ENCODE measurements at places on chromosomes 6 and 20. TPM values are rescaled to one million over a fixed set of nuclear protein-coding genes. Genes with fewer than 3 reads are reported as not detected.

TMEM170B gene
- total RNA-seq, result 1.4 TPM

SLC17A9 gene
- 4.0 TPM for total RNA-seq

ELOVL4 gene
- total RNA-seq, result 3.7 TPM

ROS1 gene
- total RNA-seq, result not detected

MDC1 gene
- total RNA-seq, result 11.7 TPM

TRIM10 gene
- total RNA-seq, result not detected

FAM209B gene
- 0.73 TPM for total RNA-seq

IP6K3 gene
- total RNA-seq, result 2.6 TPM

PLEKHG1 gene
- 8.7 TPM for total RNA-seq

PNPLA1 gene
- not detected for total RNA-seq

FAM217A gene
- total RNA-seq, result not detected

DUSP22 gene
- total RNA-seq, result 31.8 TPM

UFL1 gene
- 34.2 TPM for total RNA-seq

BPI gene
- not detected for total RNA-seq

FAXC gene
- 20.6 TPM for total RNA-seq

AK9 gene
- 14.5 TPM for total RNA-seq

MTFR2 gene
- total RNA-seq, result 5.2 TPM

CAGE1 gene
- not detected for total RNA-seq

LAMA2 gene
- under 0.01 TPM for total RNA-seq

KHDC1L gene
- total RNA-seq, result not detected

KHDC1 gene
- total RNA-seq, result 0.67 TPM

HLA-DRB1 gene
- total RNA-seq, result 8.9 TPM

GRM1 gene
- 0.31 TPM for total RNA-seq

KATNA1 gene
- total RNA-seq, result 16.2 TPM

PAX1 gene
- total RNA-seq, result not detected

SLC4A11 gene
- total RNA-seq, result 2.7 TPM

SERINC3 gene
- total RNA-seq, result 70.9 TPM

HLA-DQB1 gene
- total RNA-seq, result 1.7 TPM

TMEM217 gene
- total RNA-seq, result 0.33 TPM

ADAM33 gene
- total RNA-seq, result under 0.01 TPM

ADTRP gene
- total RNA-seq, result 0.67 TPM

TOX2 gene
- under 0.01 TPM for total RNA-seq

TPMT gene
- total RNA-seq, result 22.0 TPM

FAM184A gene
- 0.31 TPM for total RNA-seq

SLC13A3 gene
- total RNA-seq, result 3.1 TPM

GPX5 gene
- not detected for total RNA-seq

ARHGAP18 gene
- 59.2 TPM for total RNA-seq

PRL gene
- total RNA-seq, result not detected

HRH3 gene
- total RNA-seq, result not detected

TSBP1 gene
- not detected for total RNA-seq

BHLHE23 gene
- total RNA-seq, result not detected

TFAP2A gene
- 51.6 TPM for total RNA-seq

NKAPL gene
- total RNA-seq, result 1.4 TPM

GRIK2 gene
- total RNA-seq, result 20.4 TPM

RAET1E gene
- total RNA-seq, result 0.46 TPM

STMND1 gene
- total RNA-seq, result not detected

MCHR2 gene
- total RNA-seq, result not detected

ERMARD gene
- 12.3 TPM for total RNA-seq

ERVFRD-1 gene
- not detected for total RNA-seq
